Endothelial cell of coronary artery (primary cell): ENCODE measurements at places on chromosomes 2 and 18. TPM values are rescaled to one million over a fixed set of nuclear protein-coding genes. Genes with fewer than 3 reads are reported as not detected.

The IL1R2 gene
- total RNA-seq = 0.19 TPM in 1 of 2 replicates, not detected in the other

The ANKRD30BL gene
- not detected in 2 replicates for total RNA-seq

The MAP3K19 gene
- total RNA-seq = not detected in 2 replicates

The GNLY gene
- total RNA-seq = not detected in 2 replicates

The ZAP70 gene
- total RNA-seq = not detected in 2 replicates

The PLEKHH2 gene
- total RNA-seq = 0.09 and 0.28 TPM in 2 replicates
